ENCODE measurements at places on chromosomes 5 and 9.

DNA sequence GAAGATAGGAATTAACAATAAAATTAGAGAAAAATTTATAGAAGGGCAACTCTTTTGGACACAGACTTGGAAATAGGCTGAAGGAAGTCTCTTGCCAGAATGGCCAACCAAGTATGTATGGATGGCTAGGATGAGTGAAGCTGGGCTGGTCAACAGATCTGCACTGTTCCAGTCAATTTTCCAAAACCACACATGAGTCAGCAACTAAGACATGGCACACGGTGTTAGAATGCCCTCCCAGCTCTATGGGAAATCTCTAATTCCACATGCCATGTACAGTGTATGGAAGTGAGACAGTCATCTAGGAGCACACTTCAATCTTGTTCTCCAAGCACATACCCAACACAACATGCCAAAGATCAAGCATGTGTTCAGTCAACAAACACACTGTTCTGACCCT is 129.6 kb downstream of the GLIS3 start:
- DNase-seq: no peak

- no peak for DNase-seq
These were observed 70.1 kb downstream of the ZFAND5 start for GRCh38 chr9:72294936-72295335.

DNA sequence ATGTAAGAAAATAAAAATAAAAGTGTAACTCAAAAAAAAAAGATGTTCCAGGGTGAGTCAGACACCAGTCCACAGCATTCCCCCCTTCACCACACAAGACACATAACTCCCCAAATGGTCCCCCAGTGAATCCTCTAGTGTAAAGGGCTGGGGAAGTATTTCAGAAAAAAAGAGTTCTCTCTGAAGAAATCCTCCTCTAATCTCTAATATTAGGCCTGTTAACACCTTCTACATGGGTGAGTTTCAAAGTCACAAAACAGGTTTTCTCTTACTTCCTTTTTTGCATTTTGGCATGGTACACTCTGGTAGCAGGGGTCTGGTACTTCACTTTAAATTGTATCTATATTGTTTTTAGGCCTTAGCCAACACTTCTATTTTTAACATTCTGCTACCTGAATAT is 28.2 kb downstream of the RNF145 start:
- peak; percentile 15 for DNase-seq

DNA sequence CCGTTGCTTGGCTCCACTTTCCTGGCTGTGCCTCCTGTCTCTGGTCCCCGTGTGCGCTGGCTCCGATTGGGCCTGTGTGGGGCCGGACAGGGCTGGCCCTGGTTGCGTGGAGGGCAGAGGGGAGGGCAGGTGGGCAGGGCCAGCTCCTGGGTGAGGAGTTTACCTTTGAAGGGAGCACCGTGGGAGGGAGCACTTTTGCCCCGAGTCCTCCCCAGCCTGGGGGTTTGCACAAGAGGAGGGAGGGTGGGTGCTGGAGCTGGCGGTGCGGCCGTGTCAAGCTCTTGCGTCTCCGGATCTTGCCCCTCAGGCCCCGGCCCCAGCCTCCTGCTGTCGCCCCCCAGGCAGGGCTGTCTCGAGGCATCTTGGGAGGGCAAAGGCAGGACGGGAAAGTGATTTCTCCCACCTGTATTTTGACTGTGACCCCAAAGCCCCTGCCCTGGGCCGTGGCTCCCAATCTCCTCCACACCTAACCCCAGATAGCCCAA is 48.3 kb upstream of the EXOC3 start:
- DNase-seq: no peak

GRCh38 chr9:132885720-132886333 is 7.1 kb downstream of the SPACA9 start:
- DNase-seq: no peak

DNA sequence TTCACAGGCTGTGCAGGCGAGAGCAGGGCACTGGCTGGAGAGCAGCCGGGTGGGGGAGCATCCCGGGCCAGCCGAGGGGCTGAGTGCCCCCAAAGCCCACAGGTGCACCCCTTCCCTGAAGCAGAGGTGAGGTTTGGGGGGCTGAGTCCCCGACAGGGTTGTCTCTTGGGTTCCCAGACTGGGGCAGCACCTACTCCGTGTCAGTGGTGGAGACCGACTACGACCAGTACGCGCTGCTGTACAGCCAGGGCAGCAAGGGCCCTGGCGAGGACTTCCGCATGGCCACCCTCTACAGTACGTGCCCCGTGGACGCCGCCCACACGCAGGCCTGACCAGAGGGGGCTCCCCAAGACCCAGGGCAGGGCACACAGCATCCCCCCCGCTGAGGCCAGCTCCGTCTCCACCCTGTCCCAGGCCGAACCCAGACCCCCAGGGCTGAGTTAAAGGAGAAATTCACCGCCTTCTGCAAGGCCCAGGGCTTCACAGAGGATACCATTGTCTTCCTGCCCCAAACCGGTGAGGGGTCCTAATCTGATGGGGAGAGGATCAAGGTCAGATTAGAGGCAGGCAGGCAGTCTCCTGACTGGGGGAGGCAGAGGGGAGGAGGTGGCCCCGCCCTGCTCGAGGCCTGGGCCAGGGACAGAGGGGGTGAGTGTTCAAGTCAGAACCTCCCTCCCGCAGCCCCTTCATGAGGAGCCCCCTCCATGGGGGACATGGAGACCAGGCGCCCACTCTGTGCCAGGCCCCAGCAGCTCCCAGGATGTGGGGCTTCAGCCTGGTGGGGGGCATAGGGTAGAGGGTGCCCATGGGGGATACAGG is 2.7 kb downstream of the PTGDS start:
- DNase-seq: no peak

- DNase-seq: no peak
These were observed 110.7 kb downstream of the CAAP1 start for GRCh38 chr9:26781906-26782305.

GRCh38 chr5:150503977-150504620 is 3.8 kb upstream of the NDST1 start:
- no peak for DNase-seq

DNA sequence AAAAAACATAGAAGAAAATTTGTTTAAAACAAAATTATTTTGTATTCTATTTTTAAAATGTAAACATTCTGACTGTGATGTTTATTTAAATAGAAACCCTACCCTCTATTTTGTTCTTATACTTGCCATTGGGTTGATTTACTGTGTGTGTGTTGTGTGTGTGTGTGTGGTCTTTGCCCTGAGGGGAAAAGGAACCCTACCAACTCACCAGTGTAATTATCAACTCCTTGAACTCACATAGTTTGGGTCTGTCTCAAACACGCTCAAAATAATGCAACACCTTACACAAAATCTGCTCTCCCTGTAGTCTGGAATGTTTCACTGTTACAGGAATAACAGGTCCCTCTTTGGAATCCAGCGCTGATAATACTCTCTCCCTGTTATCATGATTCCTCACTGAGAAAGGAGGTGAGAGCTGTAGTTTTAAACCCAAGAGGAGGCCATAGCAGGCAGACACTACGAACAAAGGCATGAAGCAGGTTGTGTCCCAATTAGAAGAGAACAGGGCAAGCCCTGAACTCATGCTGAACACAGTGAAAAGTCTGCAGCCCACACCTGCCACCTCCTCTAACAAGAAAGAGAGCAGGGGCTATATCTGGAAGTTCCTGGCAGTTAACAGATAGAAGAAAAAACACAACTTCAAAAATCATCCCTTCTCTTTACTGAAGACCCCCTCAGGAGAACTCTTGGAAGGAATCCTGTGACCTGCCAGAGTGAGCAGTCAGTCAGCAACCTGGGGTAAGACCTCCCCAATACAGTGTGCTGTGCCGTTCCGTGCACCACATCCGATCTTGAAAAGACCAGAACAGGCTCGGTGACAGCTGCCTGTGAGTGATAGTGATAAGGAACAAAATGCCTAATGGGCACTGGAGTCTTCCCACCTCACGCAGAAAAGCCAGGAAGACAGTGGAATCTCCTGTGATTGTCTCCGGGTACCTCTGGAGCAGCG is 608.1 kb upstream of the ADAMTS16 start:
- no peak for DNase-seq

DNA sequence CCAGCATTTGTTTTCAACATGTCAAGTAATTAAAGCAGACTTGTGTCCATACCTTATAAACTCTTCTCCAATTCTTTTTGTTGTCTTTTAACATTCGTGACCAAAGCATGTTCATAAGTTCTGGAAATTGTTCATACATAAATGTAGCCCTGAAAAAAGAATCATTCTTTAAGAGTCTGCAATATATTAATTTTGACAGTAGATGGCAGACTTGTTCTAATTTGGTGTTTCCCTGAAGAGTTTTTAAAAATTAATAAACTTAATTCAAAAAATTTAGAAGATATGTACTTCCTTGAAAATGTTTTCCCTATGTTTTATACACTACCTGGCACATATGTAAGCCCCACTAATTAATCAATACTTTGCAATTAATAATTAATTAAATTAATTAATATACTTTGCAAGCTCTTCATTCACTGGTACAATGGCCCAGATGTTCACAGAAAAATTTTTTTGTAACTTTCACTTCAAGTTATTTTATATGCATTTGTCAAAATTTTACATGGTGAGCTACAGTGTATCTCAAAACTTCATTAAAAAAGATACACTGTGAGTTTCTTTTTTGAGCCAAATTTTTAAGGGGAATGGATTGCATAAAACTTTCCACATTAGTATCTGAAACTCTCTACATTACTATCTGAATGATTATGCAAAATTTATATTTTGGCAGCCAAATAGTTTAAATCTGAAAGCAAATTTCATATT is 42.1 kb downstream of the CLINT1 start:
- no peak for DNase-seq

DNA sequence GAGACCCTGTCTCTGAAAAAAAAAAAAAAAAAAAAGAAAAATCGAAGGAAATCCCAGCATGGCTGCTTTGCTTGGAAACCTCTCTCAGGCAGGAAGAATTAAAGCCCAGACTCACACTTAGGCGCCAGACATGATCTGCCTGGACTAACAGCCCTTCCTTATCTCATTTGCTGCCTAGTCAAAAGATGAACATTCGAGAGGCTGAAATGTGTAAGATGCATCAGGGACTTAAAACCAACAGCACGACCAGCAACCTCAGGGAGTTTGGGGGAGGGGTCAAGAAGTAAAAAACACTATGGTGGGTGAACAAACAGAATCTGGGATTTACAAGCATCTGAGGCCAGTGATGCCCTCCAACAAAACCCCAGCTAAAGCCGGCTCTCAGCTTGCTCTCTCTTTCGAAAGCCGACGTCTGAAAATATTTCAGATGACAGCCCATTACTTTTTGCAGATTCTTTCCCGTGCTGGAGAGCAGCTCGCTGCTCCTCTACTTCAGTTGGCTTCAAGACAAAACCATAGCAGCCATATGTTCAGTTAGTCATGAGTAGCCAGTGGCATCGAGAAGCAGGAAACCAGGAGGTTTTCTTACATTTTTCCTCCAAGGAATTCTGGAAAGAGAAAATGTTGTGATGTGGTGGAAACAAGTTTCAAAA is 249.9 kb downstream of the MARCHF11 start:
- DNase-seq: no peak

- no peak for DNase-seq
These were observed 175.4 kb downstream of the MED10 start for GRCh38 chr5:6202968-6203365.

- DNase-seq: peak; percentile 25
These were observed 3.0 kb downstream of the FAM78A start for GRCh38 chr9:131273146-131273855.

GRCh38 chr5:121164632-121165031 is 687.0 kb upstream of the FTMT start:
- no peak for DNase-seq

DNA sequence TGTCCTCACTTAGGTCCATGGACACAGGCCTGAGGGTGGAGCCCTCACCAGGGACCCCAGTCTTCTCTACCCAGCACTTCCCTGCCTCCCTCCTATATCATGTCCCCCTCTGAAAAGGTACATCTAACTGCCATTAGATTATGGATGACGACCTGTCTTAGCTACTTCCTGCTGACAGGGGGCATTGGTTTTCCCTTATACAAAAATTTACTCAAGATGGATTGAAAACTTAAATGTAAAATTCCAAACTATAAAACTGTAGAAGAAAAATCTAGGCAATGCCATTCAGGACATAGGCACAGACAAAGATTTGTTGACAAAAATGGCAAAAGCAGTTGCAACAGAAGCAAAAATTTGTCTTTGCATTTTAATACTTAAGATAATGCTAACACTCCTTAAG is 623.2 kb upstream of the FAM174A start:
- no peak for DNase-seq

DNA sequence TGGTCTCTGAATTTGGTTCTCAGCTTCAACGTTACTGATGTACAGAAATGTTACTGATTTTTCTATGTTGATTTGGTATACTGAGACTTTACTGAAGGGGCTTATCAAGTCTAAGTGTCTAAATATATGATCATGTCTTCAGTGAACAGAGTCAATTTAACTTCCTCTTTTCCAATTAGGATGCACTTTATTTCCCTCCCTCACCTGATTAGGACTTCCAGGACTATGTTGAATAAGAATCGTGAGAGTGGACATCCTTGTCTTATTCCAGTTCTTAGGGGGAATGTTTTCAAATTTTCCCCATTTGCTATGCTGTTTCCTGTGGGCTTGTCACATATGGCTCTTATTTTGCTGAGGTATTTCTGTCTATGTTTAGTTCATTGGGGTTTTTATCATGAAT is 349.5 kb downstream of the PRR16 start:
- no peak for DNase-seq

- no peak for DNase-seq
These were observed 111.3 kb upstream of the PCA3 start for GRCh38 chr9:76652894-76653293.

GRCh38 chr9:1261879-1262766 is 212.0 kb downstream of the DMRT2 start:
- no peak for DNase-seq

- no peak for DNase-seq
These were observed 50.0 kb downstream of the DMRT2 start for GRCh38 chr9:1100201-1100600.

GRCh38 chr9:72187121-72187695 is 38.0 kb downstream of the GDA start:
- no peak for DNase-seq

DNA sequence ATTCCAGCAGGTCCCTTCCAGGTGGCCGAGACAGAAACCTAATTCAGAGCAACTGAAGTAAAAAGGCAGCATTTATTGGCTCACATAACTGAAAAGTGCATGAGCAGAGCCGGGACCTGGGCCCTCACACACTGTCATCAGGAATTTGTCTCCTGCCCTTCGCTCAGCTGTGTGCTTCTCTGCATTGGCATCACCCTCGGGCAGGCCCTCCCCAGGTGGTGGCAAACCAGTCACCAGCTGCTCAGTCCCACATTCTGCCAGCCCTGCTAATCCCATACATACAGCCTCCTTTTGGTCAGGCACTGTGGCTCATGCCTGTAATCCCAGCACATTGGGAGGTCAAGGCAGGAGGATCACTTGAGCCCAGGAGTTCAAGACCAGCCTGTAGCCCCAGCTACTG is 11.5 kb upstream of the CPLX2 start:
- no peak for DNase-seq

DNA sequence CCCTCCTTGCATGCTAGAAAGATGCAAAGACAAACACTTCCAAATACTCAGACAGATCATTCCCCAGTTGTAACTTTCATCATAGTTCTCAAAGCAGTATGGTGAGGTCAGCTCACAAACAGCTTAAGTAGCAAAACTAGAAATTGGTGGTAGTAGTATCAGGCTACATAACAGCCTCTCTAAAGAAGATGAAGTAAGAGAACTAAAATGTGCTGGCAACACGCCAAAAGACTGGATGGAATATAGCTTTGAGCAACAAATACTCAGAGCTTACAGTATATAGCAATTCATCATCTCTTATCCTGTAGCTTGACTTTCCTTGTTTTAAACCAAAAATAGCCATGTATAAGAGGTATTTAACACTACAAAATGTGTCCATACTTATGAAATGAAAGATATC is 7.5 kb downstream of the PFDN1 start:
- peak; percentile 15 for DNase-seq

GRCh38 chr5:129616517-129616916 is 131.4 kb upstream of the MINAR2 start:
- DNase-seq: no peak
